Activated CD4-positive, alpha-beta T cell treated with anti-CD3 and anti-CD28 coated beads, Interleukin-2, amount 10 ng/mL, durations not matched to agents 24 days and 14 days (primary cell): ENCODE measurements at places on chromosomes 13 and 19. TPM values are rescaled to one million over a fixed set of nuclear protein-coding genes. Genes with fewer than 3 reads are reported as not detected.

GRCh38 chr13:32265726-32266125, 49.4 kb downstream of the ZAR1L start:
- DNase-seq: no peak

DNA sequence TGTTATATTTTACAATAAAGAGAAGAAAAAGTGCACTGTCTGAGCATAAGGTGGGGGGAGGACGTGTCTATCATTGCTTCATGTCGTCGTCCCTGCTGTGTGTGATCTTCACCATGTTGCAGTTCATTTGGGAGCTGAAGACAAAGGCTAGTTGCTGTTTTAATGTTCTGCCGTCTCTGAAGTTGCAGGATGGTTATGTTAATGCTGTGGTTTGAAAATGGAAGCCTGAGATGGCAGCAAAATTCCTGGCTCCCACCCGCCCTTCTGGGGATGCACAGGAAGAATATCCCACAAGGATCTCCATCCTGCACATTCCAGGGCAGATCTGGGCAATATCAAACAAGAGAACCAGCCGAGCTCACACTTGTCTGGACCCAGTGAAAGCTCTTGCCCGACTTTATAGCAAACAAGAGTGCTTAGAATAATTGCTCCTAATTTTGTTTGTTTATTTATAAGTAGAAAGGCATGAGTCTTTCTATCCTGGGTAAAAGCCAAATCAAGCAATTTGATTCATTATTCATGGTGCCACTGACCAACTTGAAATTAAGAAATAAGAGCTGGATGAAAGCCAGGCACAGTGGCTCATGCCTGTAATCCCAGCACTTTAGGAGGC, 110.3 kb upstream of the ABCC4 start:
- DNase-seq: no peak

- DNase-seq: peak; percentile 66
Measured at GRCh38 chr19:4370418-4371041, 27.2 kb downstream of the MPND start.

GRCh38 chr19:1259206-1259875, 9.8 kb upstream of the CIRBP start:
- peak; percentile 94 for DNase-seq

DNA sequence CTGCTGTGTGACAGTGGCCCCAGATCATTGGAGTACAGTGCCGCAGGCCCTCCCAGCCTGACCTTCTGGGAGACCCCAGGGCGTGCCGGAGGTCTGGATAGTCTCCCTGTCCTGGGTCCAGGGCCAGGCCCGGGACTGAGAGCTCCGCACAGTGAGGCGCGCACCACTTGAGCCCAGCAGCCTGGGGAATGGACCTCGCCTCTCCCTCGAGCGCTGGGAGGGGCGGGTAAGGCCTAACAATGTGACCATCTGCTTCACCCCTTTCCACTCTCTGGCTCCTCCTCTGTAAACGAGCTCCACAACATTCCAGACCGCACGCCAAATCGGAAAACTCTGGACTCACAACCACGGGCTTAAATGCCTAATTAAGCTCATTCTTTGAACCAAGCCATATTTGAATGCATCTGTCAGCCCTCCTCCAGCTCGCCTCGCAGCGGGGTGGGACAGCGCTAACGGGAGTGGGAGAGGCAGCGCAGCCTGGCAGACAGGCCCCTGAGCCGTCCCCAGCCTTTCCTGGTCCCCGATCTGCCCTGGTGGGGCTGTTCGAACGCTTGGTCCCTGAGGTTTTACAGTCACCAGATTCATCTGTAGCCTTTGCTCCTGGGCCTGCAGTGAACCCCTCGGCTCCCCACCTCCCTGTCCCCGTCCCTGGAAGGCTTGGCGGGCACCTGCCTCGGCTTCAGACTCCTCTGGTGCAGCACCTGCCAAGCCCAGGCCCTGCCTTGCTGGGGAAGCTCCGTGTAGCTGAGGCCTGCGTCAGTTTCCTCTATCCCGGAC, 120.7 kb upstream of the VSTM2B start:
- DNase-seq: no peak

The GNG8 gene
- 13.3 and 14.1 TPM in 2 replicates for total RNA-seq
